ENCODE measurements at places on chromosomes 4 and X.

DNA sequence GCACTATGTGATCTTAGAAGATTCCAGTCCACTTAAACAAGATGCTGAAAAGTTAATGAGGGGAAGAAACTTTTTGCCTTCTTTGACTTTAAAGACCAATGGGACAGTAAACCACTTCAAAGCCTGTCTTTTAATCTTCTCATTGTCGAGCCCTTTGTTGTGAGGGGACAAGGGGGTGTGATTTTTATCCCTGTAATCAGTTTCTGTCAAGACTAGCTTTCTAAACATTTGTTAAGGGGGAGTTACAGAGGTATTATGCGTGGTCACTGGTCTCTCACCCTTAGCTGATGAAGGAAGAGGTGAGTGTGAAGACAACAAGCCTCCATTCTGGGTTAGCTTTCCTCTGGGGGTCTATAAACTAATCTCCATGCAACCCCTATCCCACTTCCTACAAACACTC, 409.3 kb downstream of the ARHGAP24 start:
- DNase-seq, result no peak

GRCh38 chrX:56762220-56762619, 33.2 kb downstream of the NBDY start:
- DNase-seq, result no peak

DNA sequence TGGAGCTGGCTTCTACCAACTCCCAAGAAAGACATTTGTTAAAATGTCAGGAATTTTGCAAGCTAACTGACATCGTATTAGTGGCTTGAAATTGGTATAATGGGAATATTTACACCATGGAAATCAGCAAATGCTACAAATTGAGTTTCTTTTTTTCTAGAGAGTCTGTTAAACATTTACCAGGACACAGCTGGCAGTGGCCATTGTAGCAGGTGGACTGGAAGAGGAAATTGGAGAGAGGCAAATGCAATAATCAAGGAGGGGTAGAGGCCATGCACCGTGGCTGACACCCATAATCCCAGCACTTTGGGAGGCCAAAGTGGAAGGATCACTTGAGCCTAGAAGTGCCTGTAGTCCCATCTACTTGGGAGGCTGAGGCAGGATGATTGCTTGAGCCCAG, 32.9 kb upstream of the TSR2 start:
- DNase-seq, result no peak

DNA sequence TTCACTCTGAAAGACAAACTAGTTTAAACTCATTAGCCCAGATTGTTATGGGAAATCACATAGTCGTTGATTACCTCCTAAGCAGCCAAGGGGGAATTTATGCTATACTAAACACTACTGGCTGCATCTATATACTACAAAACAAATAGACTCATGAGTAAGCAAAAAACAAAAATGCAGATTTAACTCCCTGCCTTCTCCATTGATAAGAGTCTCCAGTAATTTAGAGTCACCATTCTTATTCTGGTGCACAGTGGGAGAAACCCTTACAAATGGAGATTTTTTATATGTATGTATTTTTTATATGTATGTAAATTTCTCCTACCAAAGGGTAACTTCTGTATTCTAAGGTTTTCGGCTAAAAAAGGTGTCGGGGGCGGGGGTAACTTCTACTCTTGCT, 126.6 kb downstream of the PLS3 start:
- no peak for DNase-seq

DNA sequence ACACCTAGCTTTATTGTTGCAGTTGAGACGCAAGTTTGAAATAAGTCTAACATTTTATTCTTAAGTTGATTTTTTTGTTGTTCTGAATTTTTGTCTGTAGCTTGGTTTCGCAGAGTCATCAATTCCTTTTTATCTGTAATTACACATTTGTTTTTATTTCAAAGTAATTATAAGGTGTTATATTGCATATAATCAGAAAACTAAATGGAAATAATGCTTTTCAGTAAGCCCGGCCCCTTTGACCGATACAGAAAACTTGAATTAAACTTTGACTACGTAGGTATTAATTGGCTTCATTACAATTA, 2.1 kb downstream of the KDM6A start:
- DNase-seq, result no peak

- no peak for DNase-seq
These were observed 90.8 kb downstream of the DCTD start for GRCh38 chr4:182826391-182826790.

DNA sequence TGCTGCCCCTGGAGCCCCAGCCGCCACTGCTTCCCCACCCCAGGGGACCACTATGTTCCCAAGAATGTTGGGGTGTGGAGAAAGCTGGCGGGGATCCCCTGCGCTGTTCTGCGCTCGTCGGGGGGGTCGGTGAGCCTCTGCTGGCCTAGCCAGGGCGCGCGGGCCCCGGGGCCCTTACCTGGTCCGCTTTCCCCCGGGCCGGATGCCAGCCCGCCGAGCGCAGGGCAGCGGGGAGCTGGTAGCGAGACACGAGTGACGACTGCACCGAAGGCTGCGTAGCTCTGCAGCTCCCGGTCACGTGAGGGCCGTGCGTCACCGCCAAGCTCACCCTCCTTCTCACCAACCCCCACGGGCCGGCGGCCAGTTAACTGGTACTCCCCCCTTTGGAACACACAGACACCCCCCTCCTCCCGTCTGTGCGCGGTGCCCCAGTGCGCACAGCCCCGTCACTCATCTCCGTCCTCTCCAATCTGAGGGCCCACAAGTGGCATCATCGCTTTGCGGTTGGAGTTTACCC, at the start of gene BEX1:
BEX1 (minus strand) TSS at position 254 of the 517 bp plus-strand sequence. CDS start 897 bp downstream, outside the sequence.
- DNase-seq, result peak; percentile 16

DNA sequence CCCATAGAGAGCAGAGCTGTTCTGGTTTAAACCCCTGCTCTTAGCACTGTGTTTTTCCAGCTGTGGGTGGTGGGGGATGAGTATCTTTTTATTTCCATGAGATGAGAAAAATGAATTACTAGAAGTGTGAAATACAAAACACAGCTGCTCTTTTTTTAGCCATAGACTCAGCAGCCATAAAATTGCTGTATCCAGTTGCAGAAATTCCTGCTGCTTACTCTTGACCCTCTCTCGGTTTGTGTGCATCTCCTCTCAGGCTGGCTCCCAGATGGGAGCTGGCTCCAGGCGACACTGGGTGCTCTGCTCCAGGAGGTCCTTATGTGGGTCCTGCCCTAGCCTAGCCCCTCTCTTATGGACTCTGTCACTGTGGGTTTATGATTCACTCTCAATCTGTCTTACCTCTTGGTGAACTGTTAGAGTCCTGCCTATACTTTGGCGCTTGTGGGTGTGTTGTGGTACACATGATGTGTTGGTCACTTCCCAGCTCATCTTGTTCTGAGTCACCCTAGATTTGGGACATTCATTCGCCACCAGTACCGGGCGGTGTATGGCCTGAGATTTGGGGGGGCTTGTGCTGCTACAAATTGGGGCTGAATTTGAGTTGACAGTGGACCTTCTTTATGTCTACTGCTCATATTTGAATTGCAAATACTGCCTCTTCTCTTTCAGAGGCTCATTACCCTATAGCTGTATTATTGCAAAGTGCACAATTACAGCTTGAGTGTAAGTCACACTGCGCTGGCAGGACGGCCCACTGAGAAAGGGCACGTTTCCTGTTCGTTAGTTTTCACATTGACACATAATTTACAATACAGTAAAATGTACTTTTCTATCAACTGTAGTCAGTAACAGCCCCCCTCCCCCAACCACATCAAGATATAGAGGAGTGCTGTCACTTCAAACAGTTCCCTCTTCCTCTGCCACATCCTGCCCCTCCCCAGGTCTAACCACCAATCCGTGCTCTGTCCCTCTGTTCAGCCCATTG, 46.9 kb upstream of the MSANTD1 start:
- peak; percentile 8 for DNase-seq

DNA sequence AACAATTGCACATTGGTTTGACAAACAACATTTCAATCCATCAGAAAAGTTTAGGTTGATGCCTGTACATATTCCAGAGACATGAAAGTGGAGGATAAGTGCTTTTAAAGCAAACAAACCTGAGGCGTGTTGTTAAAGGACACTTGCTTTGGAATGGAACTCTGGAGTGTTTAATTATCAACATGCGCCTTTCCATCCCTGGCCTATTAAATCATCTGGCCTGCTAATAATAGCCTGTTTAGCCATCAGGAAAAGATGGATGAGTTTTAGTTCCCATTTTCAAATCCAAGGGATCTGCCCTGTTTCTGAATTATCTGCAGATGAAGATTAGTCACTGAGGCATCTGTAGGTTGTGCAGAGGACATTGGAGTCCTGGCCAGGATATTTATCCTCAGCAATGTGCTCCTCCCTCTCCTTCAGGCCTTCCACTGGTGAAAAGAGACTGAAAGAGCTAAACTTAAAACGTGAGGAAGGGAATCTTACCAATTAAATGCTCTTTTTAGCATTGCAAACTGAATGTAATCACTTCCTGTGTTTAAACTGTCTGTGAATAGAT, 388.9 kb downstream of the PPARGC1A start:
- DNase-seq, result no peak

DNA sequence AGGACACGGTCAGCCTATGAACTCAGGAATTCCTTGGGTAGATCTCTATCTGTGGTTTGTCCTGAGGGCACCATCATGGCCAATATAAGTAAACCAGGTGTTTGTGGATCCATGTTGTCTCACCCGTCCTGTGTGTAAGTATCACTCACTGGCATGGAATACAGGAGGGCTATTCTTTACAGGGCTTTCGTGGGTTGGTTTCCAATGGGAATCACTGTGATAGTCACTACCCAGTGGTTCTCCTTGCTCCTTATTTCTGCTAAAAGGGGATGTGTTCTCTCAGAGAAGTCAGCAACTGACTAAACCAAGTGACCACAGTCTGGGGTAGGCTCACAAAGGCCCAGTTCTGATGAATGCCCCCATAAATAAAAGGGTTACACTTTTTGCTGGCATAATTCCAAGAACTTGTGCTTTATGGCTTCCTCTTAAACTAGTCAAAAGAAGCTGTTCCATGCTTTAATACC, 236.7 kb upstream of the JADE1 start:
- no peak for DNase-seq

- no peak for DNase-seq
These were observed 383.4 kb downstream of the ANKRD50 start for GRCh38 chr4:124329134-124329533.

GRCh38 chr4:7899184-7899869, 40.3 kb downstream of the AFAP1 start:
- DNase-seq, result no peak

DNA sequence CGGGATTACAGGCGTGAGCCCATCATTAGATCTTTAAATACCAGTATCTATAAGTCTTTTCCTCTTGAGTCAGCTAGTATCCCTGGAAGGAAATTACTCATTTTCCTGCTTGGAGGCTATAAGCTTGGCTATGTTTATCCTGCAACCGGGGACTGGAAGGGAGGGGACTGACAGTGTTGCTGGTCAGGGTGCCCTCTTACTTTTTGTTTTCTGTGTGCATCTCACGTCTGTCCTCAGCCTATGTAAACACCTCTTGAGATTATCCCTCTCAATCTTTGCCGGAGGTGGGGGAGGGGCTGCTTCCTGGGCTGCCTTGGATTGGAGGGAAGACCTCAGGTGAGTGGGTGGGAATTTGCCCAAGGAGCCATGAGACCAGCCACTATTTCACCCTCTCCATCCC, 37.0 kb downstream of the HTT start:
- DNase-seq, result peak; percentile 25

GRCh38 chr4:2077537-2078460, 18.7 kb downstream of the NAT8L start:
- DNase-seq, result no peak

GRCh38 chr4:35653451-35653850, 590.9 kb downstream of the ARAP2 start:
- DNase-seq, result no peak

DNA sequence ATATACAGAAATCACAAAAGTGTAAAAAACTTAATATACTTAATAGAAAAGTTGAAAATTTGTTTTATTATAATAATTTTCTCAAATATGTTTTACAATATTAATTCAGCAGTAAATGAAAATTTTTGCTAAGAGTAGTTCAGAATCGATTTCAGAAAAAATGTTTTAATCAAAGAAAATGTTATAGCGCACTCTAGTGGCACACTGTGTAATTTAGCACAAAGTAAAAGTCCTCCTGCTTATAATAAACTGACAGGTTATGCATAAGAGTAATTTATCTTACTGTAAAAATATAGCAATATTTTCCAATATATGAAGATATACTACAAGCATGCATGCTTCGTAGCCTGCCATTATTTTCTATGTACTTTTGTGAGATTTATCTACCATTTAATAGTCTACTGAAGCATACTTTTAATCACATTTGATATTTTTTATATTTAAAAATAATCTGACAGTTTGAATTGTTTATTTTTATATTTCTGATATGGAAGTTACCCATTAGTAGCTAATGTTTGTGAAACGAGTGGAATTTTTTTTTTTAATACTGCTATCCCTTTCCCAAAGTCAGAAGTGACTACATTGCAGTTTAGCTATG, 217.9 kb upstream of the KLHL4 start:
- DNase-seq, result peak; percentile 3

DNA sequence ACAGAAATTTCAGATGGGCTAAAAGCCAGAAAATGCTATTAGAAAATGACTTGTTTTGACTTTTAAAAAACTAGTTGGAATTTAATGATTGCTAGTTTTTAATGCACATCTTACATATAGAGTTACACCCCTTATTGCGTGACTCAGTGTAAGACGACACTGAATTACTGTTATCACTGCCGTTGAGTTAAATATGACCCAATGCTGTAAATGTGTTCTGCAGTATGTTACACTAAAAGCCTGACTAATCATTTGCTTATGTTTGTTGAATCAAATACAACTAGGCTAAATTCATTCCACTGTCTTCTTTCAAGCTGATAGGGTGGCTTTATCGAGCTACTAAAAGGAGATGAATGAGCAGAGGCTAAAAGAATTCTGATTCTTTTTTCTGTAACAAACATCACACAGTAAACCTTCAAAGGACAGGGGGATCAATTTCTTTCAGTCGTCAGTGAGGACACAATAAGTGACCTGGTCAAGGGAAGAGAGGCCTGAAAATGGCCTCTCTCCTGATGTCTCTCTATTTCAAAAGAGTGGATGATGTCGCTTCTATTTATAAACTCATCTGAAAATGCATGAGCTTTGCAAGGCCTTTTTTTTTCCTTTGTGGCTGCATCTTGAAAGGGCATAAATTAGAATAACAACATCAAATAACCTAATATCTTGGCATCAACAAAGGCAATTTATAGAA, 142.2 kb upstream of the KCNIP4 start:
- DNase-seq, result peak; percentile 2

- DNase-seq, result peak; percentile 24
These were observed 19.7 kb downstream of the ZFP42 start for GRCh38 chr4:188015025-188015940.

- no peak for DNase-seq
These were observed 735.1 kb upstream of the DIAPH2 start for GRCh38 chrX:95949588-95949987.

DNA sequence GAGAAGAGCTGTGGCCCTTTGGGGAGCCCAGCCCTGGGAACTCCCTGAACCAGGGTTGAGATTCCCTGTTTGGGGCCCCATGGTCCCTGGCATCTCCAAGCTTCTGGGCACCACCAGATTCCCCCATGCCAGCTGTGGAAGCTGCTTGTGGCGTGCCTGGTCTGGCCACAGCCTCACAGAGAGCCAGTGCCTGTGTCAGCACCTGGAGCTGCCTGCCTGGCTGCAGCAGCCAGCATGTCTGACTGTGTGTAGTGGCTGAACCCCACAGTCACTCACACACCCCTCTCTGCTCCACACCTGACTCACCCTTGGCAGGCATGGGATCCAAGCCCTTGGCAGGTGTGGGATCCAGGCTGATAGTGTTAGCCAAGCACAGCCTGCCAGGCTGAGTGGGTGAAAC, 97.2 kb upstream of the GALNTL6 start:
- no peak for DNase-seq

GRCh38 chrX:48025561-48025960, 18.8 kb downstream of the SPACA5 start:
- DNase-seq, result peak; percentile 57

GRCh38 chr4:87366521-87367162, 24.3 kb downstream of the HSD17B11 start:
- DNase-seq, result no peak

GRCh38 chr4:4694296-4694772, 152.5 kb upstream of the STX18 start:
- DNase-seq, result peak; percentile 68
